Osteocyte (in vitro differentiated cells): ENCODE measurements at places on chromosomes 1 and 21. TPM values are rescaled to one million over a fixed set of nuclear protein-coding genes. Genes with fewer than 3 reads are reported as not detected.

Gene MROH9
- not detected in 2 replicates for total RNA-seq

Gene SYT11
- 5.3 TPM in 2 replicates for total RNA-seq

Gene HSD3B2
- total RNA-seq, result not detected in 2 replicates

Gene CCDC28B
- total RNA-seq, result 24.0 and 29.9 TPM in 2 replicates

Gene GJA8
- not detected in 2 replicates for total RNA-seq

Gene CPTP
- total RNA-seq, result 23.5 and 24.7 TPM in 2 replicates

Gene ACTRT2
- total RNA-seq, result not detected in 2 replicates

Gene RHEX
- total RNA-seq, result not detected in 2 replicates

Gene BCL2L15
- 0.81 and 1.6 TPM in 2 replicates for total RNA-seq

Gene SIK1
- 34.1 and 43.6 TPM in 2 replicates for total RNA-seq

Gene TAF1A
- 6.1 and 6.3 TPM in 2 replicates for total RNA-seq

Gene RIPPLY3
- total RNA-seq, result 0.21 and 0.27 TPM in 2 replicates

Gene ZNF593OS
- not detected in 2 replicates for total RNA-seq

Gene FCGR3B
- total RNA-seq, result not detected in 2 replicates

Gene PRMT6
- 18.5 and 19.7 TPM in 2 replicates for total RNA-seq

Gene OR2L2
- 0.08 and 0.13 TPM in 2 replicates for total RNA-seq

Gene FGGY
- total RNA-seq, result 9.1 TPM in 2 replicates

Gene IFNLR1
- 0.16 TPM in 1 of 2 replicates, not detected in the other for total RNA-seq

Gene GCSAML
- total RNA-seq, result not detected in 2 replicates

Gene CENPF
- total RNA-seq, result 21.5 and 26.5 TPM in 2 replicates

Gene NECTIN4
- total RNA-seq, result not detected in 2 replicates

Gene TMEM222
- total RNA-seq, result 46.5 and 47.1 TPM in 2 replicates

Gene BSND
- total RNA-seq, result not detected in 2 replicates

Gene KRTAP13-3
- total RNA-seq, result not detected in 2 replicates

Gene ITLN2
- not detected in 2 replicates for total RNA-seq

Gene S100A1
- 1.1 TPM in 1 of 2 replicates, not detected in the other for total RNA-seq

Gene LCE1A
- not detected in 2 replicates for total RNA-seq

Gene EDARADD
- 0.34 and 0.59 TPM in 2 replicates for total RNA-seq

Gene ZNF697
- total RNA-seq, result 8.0 and 8.3 TPM in 2 replicates

Gene CHD1L
- total RNA-seq, result 30.3 and 32.4 TPM in 2 replicates
